Hippocampal formation (tissue), 2 donors: ENCODE measurements at places on chromosomes 5 and 9.

DNA sequence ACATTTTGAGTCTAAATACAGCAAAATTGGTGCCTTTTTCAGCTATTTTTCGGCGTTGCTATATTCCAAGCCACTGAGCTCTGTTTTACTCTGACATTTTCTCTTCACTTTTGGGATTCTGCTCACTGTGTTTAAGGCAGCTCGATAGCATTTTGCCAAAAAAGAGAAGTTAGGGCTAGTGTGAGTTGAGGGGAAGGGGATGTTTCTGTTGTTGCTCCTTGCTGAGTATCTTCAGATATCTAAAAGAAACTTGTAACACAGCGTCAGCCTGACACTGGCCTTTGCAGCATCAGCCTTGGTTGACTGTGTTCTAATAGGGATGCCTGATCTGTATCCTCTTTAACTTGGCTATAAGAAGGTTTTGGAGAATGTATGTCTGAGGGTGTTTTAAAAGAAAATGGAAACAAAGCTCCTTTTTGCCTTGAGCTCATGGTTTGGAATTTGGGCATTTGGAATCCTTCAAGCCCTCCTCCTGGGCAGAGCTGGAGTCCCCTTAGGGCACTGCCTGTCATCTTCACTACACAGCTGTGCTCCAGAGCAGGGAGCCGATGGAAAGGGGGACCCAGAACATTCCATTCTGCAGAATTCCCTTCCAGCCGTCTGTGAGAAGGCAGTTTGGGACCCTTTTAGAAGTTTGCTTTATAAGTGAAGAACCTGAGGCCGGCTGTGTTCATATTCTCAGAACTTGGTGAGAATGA lies 63.0 kb downstream of the EXOSC2 start:
- DNase-seq = no peak

GRCh38 chr9:78598120-78598519 lies 301.2 kb downstream of the PSAT1 start:
- no peak for DNase-seq

GRCh38 chr9:111454751-111455150 lies 29.4 kb downstream of the ECPAS start:
- DNase-seq = no peak

DNA sequence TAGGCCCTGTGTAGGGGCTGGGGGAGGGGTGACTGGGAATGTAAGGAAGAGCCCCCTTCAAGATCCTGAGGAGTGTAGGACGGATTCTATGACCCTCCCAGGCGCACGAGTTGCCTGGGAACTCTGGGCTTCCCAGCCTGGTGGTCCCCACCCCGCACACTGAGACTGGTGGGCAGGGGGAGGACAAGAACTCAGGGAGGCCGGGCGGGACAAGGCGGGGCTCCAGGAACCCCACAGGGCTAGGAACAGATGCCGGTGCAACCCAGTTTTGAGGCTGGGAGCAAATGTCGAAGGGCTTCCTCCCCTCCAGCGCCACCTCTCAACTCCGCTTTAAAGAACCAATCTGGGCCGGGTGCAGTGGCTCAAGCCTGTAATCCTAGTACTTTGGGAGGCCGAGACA lies 1.3 kb upstream of the VDAC1 start:
- no peak for DNase-seq

DNA sequence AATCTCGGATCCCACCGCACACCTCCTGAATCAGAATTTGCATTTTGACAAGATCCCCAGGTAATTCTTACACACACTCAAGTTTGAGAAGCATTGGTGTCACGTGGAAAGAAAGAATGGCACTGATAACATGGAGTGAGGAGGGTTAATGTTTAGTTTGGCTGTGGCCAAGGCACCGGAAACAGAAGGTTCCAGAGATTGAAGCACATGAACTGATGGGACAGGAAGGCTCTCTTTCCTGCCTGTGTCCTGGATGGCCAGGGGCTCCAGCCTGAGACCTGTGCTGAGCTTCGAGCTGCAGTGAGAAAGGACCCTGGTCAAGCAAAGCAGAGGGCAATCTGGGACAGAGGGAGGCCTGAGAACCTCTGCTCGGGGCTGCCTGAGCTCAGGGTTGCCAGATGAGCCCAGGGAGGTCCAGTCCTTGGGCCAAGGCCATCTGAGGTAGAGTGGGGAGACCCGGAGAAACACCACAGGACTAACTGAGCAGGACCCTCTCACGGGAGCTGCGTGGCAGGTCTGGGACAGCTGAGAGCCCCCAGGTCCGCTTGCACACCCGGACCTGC lies 27.3 kb downstream of the AFAP1L1 start:
- no peak for DNase-seq
